ENCODE measurements at places on chromosomes 16 and 17.
A peak's percentile ranks its signal among the peaks of the same experiment; 100 is the strongest.

DNA sequence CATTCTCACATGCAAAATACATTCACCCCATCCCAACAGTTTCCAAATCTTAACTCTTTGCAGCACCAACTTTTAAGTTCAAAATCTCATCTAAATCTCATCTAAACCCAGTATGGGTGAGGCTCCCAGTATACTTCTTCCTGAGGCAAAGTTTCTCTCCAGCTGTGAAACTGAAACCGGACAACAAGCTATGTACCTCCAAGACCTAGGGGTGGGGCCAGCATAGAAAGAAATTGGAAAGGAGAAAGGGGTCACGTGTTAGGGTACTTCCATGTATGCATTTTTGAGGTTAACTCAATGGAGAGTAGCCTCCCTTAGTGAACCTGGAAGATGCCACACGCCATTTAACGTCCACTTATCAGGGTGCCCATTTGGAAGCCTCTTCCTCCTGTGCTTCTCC is 23.9 kb upstream of the LRRC75A start:
- no peak for DNase-seq

- DNase-seq: no peak
Observed at GRCh38 chr16:680967-681745, 946 bp downstream of the STUB1 start.

GRCh38 chr17:74918906-74919305 is 4.1 kb downstream of the USH1G start:
- DNase-seq: no peak

- DNase-seq: peak; percentile 58
Observed at GRCh38 chr16:67173808-67174705, 3.7 kb downstream of the NOL3 start.

GRCh38 chr17:73711184-73711583 is 66.9 kb upstream of the SDK2 start:
- DNase-seq: no peak

GRCh38 chr16:1437606-1438005 is 6.7 kb downstream of the PERCC1 start:
- DNase-seq: no peak

- no peak for DNase-seq
Observed at GRCh38 chr17:21475571-21475970, 99.4 kb downstream of the KCNJ12 start.

DNA sequence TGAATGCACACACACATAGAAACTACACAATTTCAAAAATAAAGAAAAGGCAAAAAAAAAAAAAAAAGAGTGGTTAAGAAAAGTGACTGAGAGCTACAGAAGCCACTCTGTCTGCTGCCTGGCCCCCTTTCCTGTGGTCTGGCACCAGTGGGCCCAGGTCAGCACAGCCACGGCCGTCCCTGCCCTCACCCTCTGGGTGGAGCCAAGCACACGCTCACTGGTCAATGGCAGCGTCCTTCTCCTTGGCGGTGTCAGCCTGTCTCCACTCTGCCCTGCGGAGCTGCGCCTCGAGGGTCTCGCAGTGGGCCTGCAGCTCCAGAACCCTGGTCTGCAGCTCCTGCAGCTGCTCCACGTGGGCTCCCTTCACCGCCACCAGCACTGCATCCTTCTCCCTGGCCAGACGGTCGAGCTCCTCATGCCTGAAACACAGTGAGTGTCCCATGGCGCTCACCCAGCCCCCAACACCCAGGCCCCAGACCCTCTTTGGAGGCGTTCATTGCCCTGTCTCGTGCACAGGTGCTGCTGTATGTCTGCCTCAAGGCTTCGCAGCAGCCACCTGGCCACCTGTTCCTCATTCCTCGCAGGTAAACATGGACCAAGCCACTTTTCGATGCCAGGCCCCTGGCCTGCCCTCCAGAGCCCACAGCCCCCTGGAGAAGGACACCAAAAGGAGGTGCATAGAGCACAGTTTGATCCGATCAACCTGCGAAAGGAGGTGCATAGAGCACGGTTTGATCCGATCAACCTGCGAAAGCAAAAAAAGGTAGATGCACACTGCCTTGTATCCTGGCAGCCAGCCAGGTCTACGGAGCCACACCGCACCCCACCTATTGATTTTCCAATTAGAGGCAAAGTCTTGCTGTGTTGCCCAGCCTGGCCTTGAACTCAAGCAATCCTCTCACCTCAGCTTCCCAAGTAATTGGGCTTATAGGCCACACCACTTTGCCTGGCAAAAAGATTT is 24.4 kb downstream of the CCDC57 start:
- DNase-seq: no peak

- no peak for DNase-seq
Observed at GRCh38 chr16:81366316-81366932, 51.7 kb downstream of the GAN start.

DNA sequence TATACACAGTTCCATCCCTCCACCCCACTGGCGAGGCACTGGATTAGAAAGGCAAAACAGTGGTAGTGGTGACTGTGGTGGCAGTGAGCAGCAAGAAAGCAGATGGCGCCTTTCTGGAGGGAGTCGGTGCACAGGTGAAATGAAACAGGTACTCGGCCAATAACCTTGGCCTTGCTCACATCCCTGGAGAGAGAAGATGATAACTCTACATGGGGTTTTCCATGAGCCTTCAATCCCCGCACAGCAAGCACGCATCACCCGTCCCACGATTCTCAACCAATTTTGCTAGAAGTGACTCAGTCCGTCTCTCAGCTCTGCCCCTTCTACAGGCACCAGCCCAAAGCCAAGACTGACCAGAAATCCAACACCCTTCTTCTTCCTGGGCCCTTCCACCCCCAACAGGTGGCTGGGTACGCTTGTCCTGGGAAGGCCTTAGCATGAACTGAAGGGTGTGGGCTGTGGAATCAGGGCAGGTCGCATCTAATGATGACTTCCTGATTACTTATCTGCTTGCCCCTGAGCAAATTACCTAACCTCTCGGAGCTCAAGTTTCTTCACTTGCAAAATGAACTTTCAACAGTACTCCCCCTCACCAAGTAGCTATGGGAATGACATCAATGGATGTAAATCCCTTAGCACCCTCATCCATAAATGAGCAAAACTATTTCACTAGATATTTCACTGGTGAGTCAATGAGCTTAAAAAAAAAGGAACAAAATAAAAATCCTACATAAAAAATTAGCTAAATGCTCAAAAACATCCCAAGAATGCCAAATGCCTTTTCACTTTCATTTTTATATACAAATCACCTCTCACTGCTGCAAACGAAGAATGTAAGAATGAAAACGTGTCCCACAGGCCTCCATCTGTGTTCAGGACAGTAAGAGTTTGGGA is 18.0 kb downstream of the XPO6 start:
- peak; percentile 28 for DNase-seq

- no peak for DNase-seq
Observed at GRCh38 chr17:37283414-37283961, 92.3 kb upstream of the C17orf78 start.

DNA sequence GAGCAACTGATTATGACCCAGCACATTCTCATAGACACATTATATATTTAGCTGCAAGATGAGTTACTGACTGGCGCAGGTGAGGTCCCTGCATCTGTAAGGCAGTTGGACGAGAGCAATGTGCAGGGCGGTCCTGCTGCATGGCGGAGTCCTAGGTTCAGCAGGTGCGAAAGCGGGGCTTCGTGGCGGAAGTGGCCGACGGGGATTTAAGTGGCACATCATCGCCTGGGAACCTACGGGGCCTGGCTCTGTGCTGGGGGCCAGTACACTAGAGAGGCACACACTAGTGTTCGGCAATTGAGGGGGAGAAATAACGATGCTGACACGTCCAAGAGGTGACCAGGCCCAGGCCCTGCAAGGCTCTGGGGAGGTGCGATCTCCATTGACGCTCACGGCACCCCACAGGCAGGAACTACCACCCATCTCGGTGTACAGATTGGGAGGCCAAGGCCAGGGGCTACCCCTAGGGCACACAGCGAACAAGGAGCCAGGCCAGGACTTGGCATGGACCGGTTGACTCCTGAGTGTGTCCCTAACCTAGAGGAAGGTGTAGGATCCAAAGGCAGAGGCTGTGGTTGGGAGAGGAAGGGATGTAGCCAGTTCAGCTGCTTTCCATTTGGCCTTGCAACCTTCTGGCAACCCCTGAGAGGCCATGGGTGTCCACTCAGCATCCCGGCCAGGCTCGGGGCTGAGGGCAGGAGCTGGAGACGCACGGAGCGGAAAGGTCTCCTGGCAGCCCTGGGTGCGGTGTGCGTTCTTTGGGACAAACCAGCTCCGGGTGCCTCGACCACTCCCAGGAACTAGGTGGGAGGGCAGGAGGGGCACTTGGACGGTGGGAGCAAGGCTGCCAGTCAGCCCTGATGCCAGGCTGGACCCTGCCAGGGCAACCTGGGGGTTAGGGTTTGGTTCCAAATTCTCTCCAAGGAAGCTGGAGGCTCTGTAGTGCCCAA is 103.9 kb upstream of the CREBBP start:
- no peak for DNase-seq

GRCh38 chr16:31085873-31086628 is 2.7 kb downstream of the PRSS53 start:
- no peak for DNase-seq

DNA sequence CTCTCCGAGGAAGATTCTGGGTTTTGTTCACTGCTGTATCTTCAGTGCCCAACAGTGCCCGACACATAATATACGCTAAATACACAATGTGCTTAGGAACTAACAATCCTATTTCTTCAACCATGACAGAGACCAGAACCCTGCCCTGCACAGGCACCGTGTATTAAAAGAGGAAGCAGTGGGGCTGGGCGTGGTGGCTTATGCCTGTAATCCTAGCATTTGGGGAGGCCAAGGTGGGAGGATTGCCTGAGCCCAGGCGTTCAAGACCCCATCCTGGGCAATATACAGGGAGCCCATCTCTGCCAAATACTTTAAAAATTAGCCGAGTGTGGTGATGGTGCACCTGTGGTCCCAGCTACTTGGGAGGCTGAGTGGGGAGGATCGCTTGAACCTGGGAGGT is 19.3 kb downstream of the ARL2BP start:
- DNase-seq: no peak

- DNase-seq: no peak
Observed at GRCh38 chr16:88428616-88429386, 24.3 kb upstream of the ZFPM1 start.

GRCh38 chr17:66715076-66715675 is 119.7 kb upstream of the CACNG5 start:
- no peak for DNase-seq

DNA sequence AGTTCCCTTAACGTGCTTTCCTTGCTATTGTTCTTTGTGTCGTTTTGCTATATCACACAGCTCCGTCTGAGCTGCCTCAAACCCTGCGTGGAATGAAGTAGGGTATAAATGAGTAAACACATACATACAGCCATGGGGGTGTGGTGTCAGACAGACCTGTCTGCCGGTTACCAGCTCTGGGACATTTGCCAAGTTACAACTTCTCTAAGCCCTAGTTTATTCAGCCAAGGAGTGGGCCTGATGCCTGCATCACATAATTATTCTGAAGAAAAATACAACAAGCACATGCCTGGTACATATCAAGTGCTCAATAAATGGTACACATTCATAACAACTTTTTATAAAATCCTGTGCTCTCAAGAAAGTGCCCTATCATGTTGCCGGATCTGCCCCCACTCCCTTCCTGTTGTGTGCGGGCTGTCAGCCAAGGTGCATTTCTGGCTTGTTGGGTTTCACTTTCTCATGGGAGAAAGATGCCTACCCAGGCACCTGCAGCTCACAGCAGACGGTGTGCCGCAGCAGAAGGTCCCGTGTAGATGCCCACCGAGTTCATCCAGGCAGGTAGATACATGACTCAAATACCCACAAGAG is 30.5 kb downstream of the SMPD3 start:
- peak; percentile 61 for DNase-seq

- peak; percentile 22 for DNase-seq
Observed at GRCh38 chr16:24668481-24669061, 60.9 kb upstream of the TNRC6A start.

- no peak for DNase-seq
Observed at GRCh38 chr16:83842756-83843507, 35.2 kb downstream of the HSBP1 start.

DNA sequence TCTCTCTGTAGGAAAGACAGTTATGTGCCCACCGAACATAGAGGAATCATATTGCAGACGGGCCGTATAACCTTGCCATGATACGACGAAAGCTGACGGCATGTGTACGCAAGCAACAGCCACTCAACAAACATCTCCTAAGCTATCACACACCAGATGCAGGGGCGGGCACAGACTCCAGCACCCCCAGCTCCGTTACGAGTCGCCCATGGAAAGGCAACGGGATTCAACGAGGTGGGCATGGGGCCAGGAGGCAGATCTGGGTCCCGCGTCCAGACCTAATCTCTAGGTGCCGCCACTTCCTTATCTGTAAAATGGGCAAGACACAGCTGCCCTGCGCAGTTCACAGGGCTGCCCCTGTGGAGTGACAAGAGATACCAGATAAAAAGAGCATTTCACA is 35.6 kb downstream of the ABR start:
- no peak for DNase-seq

GRCh38 chr17:5592382-5592781 is 8.1 kb upstream of the NLRP1 start:
- no peak for DNase-seq

- no peak for DNase-seq
Observed at GRCh38 chr16:67207249-67208091, 8.5 kb downstream of the ELMO3 start.

DNA sequence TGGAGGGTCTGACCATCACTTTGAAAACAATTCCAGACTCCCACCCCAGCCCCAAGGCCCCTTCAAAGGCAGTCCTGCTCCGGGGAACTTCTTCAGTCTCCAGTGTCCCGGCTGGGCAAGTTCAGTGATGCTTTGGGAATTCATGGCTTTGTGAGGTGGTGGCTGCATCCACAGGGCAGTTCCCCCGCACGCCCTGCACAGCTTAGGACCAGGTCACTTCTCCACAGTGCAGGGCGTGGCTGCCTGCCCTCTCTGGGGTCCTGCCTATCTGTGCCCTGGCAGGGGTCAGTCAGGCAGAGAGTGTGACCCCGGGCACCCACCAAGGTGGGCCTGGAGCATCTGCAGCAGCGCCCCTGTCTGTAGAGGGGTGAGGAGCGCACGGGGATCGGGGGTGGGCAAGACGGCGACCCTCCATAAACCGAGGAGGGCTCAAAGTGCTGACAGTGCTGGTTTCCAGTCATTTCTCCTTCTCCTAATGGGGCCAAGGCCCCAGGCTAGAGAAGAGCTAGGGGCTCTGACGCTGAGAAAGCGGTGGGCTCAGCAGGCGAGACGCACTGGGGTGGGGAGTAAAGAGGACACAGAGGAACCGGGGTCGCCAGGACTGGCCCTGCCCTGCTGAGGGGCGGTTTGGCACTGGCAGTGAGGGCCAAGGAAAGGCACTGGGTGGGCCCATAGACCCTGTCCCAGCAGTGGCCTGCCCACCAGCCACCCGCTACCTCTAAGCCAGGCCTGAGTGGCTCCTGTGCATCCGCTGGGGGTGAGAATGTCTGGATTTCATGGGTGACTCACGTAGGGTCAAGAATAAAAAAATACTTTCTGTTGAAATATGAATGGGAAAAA is 4.2 kb upstream of the ARHGAP27 start:
- no peak for DNase-seq

GRCh38 chr16:4241258-4241927 is 487 bp downstream of the SRL start:
- DNase-seq: no peak

- no peak for DNase-seq
Observed at GRCh38 chr16:49399594-49400364, 26.2 kb downstream of the C16orf78 start.

GRCh38 chr17:33469911-33470310 is 176.8 kb upstream of the ASIC2 start:
- DNase-seq: no peak
